ENCODE measurements at places on chromosomes 2 and 18.

- DNase-seq: peak; percentile 36
These were observed 244.7 kb downstream of the HRH4 start for GRCh38 chr18:24704946-24705630.

GRCh38 chr2:29448096-29448688 lies 333.0 kb downstream of the CLIP4 start:
- no peak for DNase-seq

- peak; percentile 72 for DNase-seq
These were observed 87.8 kb upstream of the EML6 start for GRCh38 chr2:54635554-54636152.

DNA sequence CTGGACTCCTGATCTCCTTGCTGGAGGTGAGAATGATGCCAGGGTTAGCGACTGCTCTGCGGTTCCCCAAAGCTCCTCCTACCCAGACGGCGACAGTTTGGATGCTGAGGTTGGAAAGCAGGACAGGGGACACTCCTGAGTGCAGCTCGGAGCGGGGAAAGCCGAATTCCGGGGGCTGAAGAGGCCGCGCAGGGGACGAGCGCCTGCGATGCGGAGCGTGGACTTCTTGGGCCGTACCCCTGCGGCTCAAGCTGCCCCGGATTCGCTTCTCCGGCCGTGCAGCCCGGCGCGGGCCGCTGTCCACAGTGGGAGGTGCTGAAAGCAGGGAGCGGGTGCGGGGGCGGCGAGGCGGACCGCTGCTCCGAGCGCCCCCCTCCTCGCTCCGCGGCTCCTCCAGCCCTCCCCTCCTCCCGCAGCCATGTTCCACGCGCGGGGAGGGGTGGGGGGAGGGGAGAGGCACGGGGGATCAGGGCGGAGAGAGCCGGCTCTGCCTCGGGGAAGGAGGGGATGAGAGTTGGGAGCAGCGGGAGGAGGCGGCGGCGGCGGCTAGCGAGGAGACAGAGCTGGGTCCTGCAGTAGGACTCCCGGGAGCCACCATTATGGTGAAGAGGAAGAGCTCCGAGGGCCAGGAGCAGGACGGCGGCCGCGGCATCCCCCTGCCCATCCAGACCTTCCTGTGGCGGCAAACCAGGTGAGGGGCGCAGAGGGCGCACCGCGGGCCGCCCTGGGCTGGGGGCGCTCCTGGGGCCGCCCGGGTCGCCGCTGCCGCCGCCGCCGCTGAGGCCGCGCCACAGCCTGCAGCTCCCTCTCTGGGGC lies at the start of gene UNC80:
Gene UNC80, plus strand, starts transcription at position 359 of the 816 bp plus-strand sequence. Its CDS starts 241 bp downstream, at position 600.
- peak; percentile 72 for DNase-seq
